Left lobe of liver (tissue), 2 donors: ENCODE measurements at places on chromosomes 1 and 21. TPM values are rescaled to one million over a fixed set of nuclear protein-coding genes. Genes with fewer than 3 reads are reported as not detected.

DNA sequence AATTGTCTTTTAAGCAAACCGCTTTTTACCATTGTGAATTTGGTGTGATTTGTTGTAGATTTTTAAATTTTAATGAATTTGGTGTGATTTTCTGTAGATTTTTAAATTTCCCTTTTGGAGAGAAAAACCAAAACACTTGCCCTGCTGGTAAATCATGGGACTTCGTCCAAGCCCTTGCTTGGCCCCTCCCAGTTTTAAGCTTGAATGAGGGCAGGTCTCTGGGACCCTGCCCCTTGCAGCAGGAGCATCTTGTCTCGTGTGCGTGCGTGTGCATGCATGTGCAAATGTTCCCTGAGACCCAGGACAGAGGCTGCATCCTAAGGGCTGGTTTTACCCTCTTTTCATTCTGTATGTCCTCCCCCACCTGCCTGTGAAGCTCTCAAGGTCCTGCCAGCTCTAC lies 248.6 kb downstream of the GREM2 start:
- no peak for DNase-seq

- DNase-seq = no peak
These were observed 44.5 kb downstream of the MARK1 start for GRCh38 chr1:220572416-220572815.

GRCh38 chr21:32455548-32455947 lies 43.0 kb downstream of the EVA1C start:
- no peak for DNase-seq

DNA sequence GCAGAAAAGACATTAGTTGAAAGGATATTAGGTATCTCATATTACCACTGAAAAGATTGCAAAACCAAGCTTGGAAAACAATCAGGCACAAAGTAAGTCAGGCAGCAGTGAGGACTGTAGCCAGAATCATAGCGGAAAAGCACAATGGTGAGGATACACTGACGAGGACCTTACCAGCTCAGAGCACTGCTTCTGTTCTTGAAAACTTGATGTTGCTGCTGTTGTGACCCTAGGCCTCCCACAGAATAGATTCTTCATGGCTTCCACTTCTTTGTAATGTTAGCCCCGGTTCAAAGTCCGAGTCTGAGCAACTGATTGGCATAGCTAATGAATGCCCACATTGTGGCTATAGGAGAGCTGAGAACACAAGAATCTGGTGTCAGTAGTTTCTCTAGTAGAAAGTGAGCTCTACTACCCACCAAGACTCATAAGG lies 45.2 kb upstream of the LRRC8C start:
- no peak for DNase-seq

GRCh38 chr1:202086579-202087350 lies 36.0 kb upstream of the GPR37L1 start:
- DNase-seq = no peak

GRCh38 chr1:37811027-37811655 lies 3.1 kb upstream of the YRDC start:
- DNase-seq = peak; percentile 56

GRCh38 chr1:152313319-152313801 lies 11.7 kb downstream of the FLG start:
- no peak for DNase-seq

DNA sequence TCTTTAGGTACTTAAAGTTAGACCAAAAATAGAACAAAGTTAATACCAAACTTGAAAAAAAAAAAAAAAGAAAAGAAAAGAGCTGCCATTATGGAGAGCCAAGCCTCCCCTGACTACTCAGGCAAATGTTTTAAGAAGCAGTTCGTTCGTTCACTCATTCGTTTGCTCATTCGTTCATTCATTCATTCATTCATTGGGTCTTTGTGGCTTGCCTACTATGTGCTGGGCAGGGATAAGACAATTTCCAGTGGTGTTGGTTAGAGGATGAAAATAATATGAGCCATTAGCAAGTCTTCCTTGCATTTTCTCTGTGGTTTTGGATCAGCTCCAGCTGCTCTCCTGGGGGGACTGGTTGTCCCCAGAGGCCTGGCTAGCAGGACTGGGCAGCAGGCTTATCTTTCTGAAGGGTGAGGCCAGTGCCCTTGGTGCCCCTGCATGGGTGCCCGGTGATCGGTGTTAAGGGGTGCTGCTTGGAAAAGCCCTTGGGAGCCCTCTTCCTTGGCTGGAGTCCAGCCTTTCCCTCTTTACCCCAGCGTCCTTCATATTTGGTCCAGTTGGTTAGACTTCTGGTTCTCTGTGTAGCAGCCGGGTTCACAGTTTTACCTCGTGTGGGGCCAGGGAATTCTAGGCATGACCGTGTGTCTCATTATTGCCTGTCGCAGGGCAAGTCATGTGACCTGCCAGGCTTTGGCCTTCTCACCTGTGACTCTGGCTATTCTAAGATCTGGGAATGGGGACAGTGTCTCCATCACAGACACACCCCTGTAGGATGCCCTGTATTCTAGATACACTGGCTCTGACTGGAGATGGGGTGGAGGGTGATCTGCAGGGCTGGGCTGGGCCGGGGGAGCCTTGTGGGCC lies 32.8 kb downstream of the LHX4 start:
- DNase-seq = no peak

- no peak for DNase-seq
These were observed 38.6 kb downstream of the WASF2 start for GRCh38 chr1:27451343-27451742.

- no peak for DNase-seq
These were observed 5.4 kb downstream of the SOAT1 start for GRCh38 chr1:179298952-179299351.

DNA sequence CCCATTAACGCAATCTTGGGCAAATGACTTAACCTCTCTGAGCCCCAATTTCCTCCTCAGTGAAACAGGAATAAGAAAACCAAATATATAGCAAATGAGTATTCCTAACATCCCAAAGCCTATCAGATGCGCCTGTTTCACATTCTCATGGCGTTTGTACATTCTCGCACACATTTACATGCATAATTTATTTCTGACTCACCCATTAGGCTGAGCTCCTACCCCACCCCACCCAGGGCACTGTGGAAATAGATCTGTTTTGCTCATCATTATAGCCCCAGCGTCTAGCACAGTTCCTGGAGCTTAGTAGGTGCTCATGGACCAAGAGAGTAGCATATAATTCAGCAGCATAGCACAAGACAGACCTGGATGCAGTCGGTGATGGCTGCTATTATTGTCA lies 146.1 kb upstream of the VANGL1 start:
- DNase-seq = no peak

DNA sequence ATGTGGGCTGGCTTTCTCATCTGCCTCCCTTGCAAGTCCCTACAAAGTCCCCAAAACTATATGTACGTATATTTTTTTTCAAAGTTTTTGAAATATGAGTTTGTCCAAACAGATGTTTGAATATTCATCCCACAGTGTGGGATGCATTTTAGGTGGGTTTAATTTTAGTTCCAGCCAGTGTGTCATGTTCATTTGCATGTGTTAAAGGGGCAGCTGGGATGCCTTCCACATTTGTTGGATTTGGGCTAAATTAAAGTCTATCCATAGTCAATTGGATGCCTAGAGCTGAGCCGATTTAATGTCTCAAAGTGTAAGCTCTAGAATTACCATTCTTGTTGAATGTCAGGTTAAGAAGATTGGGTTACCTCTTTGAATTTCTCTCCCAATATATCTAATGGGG lies 139.2 kb downstream of the GALNT2 start:
- DNase-seq = no peak

LDLRAD1 gene
- total RNA-seq = 0.63 TPM

FAF1 gene
- total RNA-seq = 22.3 TPM

H3-3A gene
- 129 TPM for total RNA-seq

FMOD gene
- 1.7 TPM for total RNA-seq

KRTAP19-4 gene
- total RNA-seq = not detected

EVI5 gene
- 29.2 TPM for total RNA-seq

EDARADD gene
- total RNA-seq = 0.20 TPM

GBP7 gene
- 22.9 TPM for total RNA-seq
